Foreskin fibroblast (primary cell): ENCODE measurements at places on chromosomes 6 and 20.
A peak's percentile ranks its signal among the peaks of the same experiment; 100 is the strongest.

GRCh38 chr6:133240511-133241085 lies 559 bp upstream of the EYA4 start:
- peak; percentile 41 for DNase-seq

DNA sequence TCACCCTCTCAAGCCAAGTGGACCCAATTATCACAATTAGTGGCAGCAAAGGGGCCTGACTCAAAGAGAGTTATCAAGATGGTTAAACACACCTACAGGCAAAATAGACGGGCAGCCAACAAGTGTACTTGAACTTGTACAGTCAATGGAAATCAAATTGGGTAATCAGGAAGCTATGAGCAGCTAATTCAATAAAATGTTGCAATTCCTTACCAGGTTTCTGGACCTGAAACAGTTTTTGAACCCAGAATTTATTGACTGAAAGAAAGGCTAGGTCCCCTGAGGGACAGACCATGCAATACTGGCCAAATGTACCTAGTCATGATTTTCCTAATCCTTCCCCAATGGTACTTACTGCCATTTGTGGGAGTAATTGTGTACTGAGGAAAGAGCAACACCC lies 679.8 kb downstream of the EPM2A start:
- DNase-seq = no peak

GRCh38 chr6:41171908-41172307 lies 9.0 kb upstream of the TREM2 start:
- no peak for DNase-seq

DNA sequence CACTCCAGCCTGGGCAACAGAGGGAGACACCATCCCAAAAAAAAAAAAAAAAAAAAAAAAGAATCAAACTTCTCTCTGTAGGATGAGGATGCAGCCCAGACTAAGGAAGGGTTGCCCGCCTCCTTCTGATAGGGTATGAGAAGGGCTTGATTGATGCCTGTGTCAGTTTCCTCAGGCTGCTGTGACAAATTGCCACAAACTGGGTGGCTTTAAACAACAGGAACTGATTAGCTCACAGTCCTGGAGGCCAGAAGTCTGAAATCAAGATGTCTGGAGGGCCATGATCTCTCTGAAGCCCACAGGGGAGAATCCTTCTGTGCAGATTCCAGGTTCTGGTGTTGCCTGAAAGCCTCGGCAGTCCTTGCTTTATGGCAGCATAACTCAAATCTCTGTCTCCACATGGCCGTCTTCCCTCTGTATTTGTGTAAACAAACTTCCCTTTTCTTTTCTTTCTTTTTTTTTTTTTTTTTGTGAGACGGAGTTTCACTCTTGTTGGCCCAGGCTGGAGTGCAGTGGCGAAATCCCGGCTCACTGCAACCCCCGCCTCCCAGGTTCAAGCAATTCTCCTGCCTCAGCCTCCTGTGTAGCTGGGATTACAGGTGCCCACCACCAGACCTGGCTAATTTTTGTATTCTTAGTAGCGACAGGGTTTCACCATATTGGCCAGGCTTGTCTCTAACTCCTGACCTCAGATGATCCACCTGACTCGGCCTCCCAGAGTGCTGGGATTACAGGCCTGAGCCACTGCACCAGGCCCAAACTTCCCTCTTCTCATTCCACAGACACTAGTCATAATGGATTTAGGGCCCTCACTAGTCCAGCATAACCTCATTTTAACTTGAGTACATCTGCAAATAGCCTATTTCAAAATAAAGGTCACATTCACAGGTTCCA lies 11.2 kb upstream of the CDK19 start:
- peak; percentile 56 for DNase-seq

DNA sequence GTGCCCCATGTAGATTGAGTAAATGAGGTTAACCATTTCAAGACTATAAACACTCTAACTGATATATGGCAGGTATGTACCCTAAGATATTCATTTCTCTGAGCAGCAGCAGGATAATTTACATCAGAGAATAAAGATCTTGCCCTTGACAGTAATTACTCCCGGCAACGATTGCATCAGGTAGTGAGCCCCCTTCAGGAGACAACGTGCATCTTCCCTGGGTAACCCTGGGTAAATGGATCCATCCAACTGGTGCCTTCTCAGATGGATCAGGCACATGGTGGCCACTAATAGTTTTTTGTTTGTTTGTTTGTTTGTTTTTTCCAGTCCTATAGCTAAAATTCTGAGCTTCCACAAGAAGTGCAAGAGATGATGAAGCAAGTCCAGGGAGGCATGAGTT lies 469.4 kb upstream of the SLC35B3 start:
- DNase-seq = no peak

DNA sequence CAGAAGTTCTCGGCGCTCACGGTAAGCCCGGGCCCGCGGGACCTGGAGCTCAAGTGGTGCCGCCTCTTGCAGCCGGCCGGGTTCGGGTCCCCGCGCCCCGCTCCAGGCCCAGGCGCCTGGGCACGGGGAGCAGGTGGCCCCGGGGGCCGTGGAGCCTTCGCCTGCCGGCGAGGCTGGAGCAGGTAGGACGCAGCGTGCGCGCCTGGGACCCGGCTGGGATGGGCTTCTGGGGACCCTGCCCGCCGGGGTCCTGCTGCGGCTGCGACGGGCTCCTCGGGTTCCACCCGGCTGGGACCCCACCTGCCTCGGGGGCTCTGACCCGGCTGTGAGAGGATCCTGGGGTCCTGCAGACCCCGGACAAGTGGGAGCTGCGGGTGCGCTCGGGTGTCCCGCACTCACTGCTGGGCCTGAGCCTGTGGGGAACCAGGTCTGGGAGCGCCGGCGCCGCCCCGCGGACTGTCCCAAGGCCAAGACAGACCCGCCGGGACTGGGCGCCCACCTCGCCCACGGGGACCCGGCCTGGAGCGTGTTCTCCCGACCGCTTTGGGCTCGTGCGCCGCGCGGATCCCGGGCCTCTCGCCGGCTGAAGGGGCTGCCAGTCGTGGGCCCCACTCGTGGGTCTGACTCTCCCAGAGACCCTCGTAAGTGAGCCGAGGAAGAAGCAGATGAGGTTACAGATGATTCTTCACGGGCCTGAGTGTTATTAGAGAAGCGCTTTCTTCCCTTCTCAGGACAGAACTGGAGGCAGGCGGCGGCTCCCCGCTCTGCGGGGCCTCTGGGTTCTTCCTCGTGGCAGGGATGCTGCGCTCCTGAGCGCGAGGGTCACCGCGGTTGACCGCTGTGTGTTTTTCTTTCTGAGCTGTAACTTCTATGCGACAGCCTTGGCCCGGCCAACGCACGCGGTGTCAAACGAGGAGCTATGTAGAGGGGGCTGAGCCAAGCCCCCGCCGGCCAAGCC lies 729 bp downstream of the SMOC2 start:
- no peak for DNase-seq

DNA sequence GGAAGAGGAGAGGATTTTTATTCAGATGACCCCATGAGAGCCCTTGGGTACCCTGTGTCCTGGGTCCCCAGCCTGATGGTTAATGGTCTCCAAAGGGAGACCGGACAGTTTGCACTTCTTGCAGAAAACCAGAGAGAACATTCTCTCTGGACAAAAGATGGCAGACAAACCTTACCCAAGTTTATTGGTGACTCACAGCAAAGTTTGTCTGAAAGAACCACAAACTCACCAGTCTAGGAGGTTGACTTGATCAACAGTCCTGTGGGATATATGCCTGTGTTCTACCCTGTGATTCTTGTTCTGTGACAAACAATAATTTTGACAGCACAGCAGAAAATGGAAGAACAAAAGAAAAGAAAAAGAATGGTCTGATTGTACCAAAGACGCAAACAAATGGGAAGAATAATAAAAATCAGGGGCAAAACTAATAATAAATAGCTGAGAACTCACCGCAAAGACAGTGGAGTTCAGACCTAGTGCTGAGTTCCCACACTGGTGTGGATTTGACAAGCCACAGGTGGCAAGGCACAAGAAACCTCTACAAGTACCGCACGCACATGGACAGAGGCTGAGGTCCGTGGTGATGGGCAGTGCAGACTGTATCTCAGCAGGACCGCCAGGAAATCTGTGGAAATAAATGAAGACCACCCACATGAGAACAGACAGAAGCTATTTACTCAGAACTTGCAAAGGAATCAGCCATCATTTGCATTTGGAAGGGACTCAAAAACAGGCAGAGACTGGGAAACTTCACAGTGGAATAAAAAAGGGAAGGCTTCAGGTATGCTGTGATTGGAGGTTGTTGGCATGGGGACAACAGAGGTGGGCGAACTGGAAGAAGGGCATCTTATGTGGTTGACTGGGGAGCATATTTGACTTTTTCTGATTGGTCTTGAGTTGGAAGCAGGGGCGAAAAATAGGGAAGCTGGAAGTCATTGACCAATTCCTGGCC lies 246.3 kb upstream of the RNF24 start:
- peak; percentile 72 for DNase-seq

DNA sequence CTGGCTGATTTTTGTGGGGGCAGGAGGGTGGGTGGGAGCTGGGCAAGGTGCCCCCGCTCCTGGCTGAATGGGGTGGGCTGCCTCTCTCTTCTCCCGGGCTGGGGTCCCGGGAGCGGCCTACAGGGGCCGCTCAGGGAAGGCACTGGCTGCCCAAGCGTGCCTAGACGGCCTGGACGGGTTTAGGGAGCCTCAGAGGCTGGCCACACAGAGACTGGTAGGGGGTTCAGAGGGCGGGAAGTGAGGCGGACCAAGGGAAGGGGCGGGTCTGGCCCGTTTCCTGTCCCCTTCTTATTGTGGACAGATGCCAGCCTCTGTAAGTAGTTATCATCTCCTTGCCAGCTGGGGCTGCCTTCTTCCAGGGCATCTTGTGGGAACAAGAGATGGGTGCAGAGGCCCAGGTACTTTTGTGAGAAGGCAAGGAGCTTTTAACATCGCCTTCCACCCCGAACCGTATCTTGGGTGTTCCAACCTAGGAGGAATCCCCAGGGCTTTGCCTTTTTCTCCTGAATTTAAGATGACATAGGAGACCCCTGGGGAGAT lies 437 bp downstream of the CD40 start:
- DNase-seq = no peak
